Ecto neural progenitor cell (in vitro differentiated cells): ENCODE measurements at places on chromosomes 16 and 17.

DNA sequence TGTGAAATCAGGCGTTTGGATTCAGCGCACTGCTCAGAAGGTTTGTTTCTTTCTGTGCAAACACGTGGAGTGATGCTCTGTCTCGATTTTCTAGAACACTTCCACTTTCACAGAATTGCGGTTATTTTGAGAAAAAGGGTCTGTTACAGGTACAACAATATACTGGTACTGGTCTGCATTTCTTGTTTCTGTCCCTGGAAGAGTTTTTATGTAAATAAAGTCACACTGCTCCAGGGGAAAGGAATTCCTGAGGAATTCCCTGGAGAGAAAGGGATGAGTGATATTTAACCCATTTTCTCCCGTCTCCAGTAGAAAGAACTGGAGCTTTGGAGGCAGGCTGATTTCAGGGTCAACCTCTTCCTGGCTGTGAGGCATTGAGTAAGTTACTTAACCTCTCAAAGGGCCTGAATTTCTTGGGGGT is 16.2 kb upstream of the RMI2 start:
- DNase-seq: no peak

GRCh38 chr17:38410201-38410600 is 18.1 kb upstream of the ARHGAP23 start:
- DNase-seq: no peak

GRCh38 chr16:57471209-57471608 is 8.7 kb downstream of the POLR2C start:
- DNase-seq: no peak

DNA sequence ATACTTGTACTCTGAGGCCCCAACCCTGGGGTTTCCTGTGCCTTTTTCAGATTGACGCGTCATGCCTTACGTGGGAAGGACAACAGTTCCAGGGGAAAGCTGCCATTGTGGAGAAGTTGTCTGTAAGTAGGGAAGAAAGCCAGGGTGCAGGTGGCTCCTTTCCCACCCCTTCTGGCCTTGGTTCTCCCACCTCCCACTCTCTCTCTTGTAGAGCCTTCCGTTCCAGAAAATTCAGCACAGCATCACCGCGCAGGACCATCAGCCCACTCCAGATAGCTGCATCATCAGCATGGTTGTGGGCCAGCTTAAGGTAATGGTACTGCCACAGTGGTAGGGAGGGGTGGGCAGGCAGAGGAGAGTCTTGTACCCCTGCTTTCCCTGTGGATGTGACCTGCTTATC is 4.6 kb upstream of the EDC4 start:
- no peak for DNase-seq

DNA sequence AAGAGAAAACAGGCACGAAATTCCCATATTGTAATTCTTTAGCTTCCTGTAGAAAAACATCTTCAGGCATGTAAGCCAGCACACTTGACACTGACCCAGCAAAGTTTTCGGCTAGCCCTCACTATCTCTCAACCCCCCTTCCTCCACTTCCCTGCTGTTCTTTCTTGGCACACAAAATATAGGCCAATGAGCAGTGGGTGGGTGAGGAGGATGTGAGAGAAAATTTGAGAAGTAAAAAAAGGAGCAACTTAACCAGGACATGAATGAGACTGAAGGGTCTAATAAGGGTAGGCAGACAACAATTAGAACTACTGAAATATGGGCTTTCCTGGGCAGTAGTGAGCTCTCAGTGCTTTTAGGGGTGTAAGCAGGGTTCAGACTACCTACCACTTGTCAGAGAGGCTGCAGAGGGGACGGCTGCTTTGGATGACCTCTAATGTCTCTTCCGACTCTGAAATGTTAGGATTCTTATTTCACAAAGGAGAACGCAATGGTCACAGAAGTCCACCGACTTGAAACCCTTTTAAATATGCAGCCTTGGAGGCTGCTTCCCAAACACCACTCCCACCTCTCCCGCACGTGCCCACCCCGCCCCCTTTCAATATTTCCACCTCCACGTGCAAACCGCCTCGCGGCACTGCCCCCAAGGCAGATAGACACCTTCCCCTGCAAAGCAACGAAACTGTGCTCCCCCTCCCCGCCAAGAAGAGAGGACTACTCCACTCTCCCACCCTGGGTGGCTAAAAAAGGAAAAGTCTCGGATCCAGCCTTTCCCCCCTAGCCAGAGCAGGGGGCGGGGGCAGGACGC is 889 bp downstream of the MBTD1 start:
- DNase-seq: peak; percentile 73

DNA sequence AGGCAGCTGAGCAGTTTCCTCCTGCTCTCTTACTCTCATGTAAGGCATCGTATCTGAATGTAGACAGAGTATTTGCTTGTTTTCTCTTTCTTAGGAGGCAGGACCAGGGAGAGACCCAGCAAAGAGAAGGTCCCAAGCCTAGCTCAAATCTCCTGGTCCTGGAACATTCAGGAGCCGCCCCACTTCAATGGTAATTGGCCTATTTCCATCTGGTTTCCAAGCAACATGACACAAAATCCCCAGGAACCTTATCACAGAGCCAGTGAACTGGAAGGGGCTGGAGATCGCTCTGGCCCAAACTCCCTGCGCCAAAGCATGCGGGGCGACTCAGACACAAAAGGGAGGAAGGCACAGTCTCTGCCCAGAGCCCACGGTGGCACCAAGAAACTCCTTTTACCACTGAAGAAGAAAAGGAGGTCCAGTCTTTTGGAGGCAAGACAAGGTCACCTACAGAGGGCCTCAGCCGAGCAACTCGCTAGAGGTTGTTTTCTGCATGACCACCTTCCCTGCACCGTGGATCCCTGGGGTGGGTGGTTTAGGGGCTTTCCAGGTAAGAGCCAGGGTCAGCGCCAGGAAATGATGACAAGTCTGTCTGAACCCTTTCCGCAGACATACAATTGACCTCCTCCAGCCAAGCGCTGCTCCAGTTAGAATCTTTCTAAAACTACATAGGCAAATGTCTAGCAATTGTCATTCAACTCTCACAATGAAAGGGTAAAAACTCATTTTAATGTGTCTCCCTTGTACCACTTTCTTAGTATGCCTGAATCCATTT is 394.7 kb downstream of the SOX9 start:
- no peak for DNase-seq

DNA sequence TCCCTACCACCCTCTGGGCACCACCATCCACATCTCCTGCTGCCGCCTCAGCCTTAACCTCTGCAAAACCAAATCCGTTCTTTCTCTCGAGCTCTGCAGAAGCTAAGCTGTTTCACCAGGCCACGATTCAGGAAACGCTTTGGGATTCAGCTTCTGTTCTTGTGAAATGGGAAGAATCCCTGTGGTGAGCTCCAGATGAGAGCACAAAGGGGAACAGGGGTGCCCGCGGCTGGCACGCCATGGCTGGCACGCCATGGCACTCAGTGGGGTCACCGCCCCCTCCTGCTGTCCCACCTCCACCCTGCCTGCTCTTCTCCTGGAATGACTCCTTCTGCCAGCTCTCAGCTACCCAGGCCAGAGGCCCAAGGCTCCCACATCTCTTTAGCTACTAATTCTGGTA is 5.7 kb downstream of the QPRT start:
- DNase-seq: no peak

- DNase-seq: no peak
Measured at GRCh38 chr17:56939869-56940484, 20.9 kb downstream of the COIL start.

DNA sequence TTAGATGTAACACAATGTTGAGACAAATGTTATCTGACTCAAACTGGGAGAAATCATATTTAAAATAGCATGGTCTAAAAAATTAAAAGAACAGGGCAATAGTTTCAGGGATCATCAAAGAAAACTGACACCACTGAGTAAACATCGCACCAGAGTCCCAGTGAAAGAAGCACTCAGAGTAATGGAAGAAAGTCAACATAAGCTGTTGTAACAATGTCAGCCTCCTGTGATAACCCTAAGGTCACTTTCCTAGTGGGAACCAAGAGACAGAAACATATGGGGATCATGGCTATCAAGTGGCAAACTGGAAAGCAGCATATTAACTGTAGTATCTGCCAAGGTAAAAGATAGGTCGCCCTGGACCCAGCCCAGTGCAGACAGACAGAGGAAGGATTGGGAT is 160.8 kb downstream of the CA10 start:
- DNase-seq: no peak

GRCh38 chr17:40550608-40551007 is 14.7 kb downstream of the CCR7 start:
- no peak for DNase-seq

GRCh38 chr16:87809150-87809902 is 43.5 kb upstream of the KLHDC4 start:
- no peak for DNase-seq

DNA sequence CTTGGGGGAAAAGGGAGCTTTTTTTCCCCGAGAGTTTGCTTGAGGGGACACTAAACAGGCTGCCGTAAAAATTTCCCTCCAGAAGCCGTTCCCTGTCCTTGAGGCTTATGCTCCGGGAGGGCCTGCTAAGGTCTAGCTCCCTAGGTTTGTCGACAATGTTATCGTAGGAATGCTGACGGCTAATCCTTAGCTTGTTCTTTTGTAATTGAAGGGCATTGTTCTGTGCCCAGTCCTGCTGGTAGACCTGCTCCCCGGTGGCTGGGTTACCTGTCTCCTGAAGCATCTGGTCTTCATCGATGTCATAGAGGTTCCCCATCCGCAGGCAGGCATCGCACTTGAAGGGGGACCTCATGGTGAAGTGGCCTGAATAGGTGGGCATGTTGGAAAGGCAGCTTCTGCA is 418.7 kb downstream of the GRIN2A start:
- no peak for DNase-seq

DNA sequence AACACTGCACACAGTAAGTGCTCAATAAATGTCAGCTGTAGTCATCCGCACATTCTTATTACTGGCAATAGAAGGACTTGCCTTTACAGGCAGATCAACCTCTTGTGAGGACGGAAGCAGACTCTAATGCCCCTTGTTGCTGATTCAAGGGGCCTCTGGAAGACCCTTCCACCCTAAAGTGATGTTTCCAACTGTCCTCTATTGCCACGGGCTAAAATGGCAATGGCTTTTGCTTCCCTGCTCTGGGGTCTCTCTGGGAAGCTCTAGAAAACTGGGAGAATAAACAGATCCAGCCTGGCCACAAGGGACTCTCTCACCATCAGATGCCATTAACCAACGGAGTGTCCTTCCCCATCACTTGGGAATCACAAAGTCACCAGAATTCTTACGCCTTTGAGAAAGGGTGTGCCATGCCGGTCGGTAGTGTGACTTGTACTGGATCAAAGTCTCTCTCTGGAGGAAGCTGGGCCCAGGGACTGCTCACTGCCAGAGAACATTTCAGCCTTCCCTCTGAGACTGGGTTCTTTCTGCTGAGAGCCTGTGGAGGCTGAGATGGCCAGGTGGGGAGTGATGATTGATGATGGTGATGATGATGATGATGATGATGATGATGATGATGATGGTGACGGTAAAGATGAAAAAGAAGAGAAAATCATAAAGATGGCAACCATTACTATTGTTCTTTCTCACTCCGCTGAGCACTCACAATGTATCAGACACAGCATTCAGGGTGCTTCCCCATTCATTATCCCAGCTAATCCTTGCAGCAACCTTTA is 146.8 kb downstream of the CYLD start:
- peak; percentile 21 for DNase-seq

DNA sequence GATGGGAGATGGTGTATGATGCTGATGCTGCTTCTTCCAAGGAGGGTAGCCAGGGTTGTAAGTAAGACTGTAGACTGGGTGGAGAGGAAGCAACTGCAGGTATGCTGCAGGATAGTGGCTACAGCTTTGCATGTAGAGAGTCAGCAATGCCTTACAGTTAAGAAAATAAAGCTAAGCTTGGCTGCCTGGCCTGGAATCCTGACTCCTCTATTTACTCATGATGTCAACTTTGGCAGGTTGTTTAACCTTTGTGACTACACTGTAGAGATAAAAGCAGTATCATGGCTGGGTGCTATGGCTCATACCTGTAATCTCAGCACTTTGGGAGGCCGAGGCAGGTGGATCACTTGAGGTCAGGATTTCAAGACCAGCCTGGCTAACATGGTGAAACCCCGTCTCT is 301.6 kb upstream of the RBFOX1 start:
- DNase-seq: no peak

- no peak for DNase-seq
Measured at GRCh38 chr17:60229188-60229802, 79.5 kb downstream of the CA4 start.

- DNase-seq: no peak
Measured at GRCh38 chr16:23949630-23950290, 114.0 kb downstream of the PRKCB start.

GRCh38 chr17:60522889-60523626 is 3.0 kb downstream of the APPBP2 start:
- no peak for DNase-seq

DNA sequence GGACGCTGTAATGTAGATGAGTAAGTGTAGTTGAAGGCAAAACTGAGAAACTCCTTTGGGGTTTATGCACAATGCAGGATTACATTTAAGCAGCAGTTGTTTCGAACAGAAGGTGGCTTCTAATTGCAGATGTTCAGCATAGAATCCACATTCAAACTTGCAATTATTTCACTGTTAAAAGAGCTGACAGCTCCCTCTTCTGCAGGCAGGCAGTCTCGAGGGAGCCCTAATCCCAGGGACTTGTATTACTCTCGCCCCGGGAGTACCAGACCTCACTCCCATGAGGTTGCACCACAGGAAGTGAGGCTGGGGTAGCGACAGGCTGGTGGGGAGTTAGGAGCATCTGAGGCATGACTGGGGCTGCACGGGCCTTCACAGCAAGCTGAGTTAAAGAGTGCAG is 484.3 kb upstream of the EEF2KMT start:
- DNase-seq: no peak
